ENCODE measurements at places on chromosomes 11 and 22. TPM values are rescaled to one million over a fixed set of nuclear protein-coding genes. Genes with fewer than 3 reads are reported as not detected.
A peak's percentile ranks its signal among the peaks of the same experiment; 100 is the strongest.

SCGB1D2 gene
- total RNA-seq: not detected

- no peak for DNase-seq
These were observed 17.0 kb upstream of the FXYD2 start for GRCh38 chr11:117841551-117842031.

- no peak for DNase-seq
These were observed 83.9 kb downstream of the GALNT18 start for GRCh38 chr11:11537871-11538270.

DNA sequence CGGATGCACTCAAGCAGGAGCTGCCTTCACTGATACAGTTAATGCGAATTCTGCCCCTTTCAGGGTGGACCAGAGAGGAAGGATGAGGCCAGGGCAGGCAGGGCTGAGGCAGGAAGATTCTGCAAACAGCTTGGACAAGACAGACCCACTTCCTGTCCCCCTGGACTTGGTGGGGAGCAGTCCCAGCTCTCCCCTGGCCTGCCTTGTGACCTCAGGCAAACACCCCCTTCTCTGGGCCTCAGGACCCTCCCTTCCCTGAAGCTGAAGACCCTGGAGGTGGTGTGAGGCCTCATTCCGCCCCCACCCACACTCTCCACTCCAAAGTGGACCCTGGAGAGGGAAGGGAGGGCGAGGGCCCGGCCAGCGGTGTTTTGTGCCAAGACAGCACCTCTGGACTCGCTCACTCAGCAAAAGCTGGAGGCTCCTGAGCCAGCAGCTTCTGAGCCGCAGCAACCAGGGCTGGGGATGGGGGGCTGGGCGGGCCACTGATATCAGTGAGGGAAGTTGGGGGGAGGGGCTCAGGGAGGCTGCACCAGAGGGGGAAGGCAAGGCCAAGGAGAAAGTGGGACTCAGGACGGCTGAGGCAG, 8.5 kb downstream of the RAB3IL1 start:
- DNase-seq: no peak

BANF1 gene
- total RNA-seq: 84.3 TPM

GRCh38 chr22:38435010-38435409, 20.0 kb downstream of the KCNJ4 start:
- DNase-seq: no peak

- peak; percentile 49 for DNase-seq
These were observed 14.6 kb downstream of the MRGPRF start for GRCh38 chr11:68998390-68998911.

APOA5 gene
- total RNA-seq: not detected

APOL5 gene
- not detected for total RNA-seq

DNA sequence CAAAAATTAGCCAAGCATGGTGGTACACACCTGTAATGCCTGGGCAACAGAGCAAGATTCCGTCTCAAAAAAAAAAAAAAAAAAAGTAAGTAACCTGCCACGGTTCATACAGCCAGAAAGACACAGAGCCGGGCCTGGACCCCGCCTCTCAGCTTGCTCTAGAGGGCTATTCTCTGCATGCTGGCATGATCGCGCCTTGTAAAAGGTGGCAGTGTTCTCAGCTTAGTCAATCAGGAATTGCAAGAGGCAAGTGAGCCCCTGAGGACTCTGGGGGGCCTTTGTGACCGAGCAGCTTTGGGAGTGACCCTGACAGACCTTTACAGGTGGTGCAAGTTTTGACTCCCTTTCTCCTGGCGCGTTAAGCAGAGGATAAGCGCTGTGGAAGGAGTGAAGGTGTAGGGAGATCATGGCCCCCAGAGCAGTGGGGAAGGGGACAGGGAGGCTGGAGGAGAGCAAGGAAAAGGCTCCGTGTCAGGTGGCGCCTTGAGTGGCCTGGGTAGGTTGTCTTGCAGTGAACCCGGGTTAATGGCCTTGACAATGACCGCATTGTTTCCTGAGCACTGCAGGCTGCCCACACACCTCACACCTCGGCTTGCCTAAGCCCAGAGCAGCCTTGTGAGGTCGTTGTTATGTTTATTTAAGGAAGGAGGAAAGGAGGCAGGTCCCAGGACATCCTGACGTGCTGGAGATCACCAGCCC, 48.9 kb downstream of the CDPF1 start:
- peak; percentile 80 for DNase-seq

DNA sequence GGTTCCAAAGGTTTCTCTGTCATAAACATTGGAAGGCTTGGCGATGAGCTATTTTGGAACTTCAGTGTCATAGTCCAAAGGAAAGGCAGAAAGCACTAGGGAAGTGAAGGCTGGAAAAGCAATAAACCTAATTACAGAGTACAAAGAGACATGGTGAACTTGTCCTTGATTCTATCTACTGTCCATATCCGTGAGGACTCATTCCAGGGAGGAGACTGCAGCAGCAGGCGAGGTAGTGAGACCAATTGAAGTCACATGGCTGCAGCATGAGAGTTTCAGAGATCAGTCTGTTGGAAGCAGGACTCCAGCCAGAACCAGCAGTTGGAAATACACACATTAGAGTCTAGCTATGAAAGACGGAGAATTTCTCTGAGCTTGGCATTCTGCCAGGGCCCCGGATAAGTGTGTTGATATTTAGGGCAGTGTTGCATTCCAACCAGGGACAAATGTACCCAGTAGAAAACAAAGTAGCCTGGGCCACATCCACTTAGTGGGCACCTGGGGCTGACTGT, 54.1 kb upstream of the ARHGAP42 start:
- DNase-seq: peak; percentile 80

ARHGAP42 gene
- total RNA-seq: 4.8 TPM

DNA sequence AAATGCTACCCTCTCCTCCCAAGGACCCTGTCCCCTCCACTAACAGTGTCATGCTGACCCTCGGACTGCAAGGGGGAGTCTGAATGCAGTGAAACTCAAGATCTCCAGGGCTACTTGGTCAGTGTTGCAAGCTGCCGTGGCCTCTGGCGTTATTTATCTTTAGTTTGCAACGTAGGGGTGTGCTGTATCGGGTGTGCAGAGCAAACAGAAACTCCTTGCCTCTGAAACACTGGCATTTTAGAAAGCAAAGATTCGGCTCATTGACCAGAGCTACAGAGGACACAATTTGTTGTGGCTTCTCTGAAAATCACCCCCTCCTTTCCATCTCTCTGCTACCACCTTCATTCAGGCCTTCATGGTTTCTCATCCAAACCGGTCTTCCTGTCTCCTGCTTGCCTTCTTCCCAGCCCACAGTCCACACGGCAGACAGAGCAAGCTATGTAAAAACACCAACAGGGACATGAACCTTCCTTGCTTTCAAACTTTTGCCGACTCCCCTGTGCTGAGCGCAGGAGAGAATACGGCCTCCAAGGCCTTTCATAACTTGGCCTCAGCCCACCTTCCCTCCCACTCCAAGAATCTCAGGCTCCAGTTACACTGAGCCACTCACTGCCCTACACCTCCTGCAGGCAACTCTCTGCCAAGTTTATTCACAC, 14.9 kb downstream of the FZD4 start:
- DNase-seq: no peak

GRCh38 chr11:64093233-64094039, 57.7 kb downstream of the FLRT1 start:
- DNase-seq: peak; percentile 62

DNA sequence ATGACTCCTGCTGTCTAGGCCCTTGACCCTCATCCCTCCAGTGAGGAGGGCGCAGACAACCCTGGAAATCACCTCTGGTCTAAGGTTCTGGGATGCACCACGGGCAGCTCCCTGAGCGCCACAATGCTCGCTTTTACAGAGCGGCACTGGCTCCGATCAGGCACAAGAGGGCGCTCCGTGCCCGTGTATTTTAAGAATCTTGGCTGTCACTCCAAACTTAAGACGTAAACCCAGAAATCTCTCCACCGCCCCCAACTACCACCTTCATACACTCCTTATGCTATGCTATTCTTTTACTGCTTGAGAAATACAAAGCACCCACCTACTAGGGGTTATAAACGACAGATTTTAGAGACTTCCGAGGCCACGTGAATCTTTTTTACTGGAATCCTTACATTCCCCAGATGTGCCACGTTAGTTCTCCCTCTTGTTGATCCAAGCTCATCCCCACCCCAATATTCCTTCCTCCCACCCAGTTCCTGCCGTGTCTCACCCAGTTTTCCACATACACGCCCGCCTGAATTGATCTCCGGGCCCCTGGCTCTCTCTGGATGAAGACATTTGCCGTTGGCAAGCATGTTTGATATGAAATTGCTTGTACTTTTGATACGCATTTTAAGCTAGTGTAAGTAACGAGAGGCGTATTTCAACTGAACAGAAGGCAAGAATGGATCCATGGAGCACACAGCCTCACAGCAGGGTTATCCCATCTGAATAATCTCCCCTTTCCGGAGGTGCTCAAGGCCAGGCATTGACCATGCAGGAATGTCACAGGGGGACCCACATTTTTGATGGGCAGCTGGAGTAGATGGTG, 453.5 kb downstream of the OPCML start:
- peak; percentile 71 for DNase-seq

All from HT-29 (cell line).